ENCODE measurements at places on chromosomes 2 and 18. TPM values are rescaled to one million over a fixed set of nuclear protein-coding genes. Genes with fewer than 3 reads are reported as not detected.
A peak's percentile ranks its signal among the peaks of the same experiment; 100 is the strongest.

DNA sequence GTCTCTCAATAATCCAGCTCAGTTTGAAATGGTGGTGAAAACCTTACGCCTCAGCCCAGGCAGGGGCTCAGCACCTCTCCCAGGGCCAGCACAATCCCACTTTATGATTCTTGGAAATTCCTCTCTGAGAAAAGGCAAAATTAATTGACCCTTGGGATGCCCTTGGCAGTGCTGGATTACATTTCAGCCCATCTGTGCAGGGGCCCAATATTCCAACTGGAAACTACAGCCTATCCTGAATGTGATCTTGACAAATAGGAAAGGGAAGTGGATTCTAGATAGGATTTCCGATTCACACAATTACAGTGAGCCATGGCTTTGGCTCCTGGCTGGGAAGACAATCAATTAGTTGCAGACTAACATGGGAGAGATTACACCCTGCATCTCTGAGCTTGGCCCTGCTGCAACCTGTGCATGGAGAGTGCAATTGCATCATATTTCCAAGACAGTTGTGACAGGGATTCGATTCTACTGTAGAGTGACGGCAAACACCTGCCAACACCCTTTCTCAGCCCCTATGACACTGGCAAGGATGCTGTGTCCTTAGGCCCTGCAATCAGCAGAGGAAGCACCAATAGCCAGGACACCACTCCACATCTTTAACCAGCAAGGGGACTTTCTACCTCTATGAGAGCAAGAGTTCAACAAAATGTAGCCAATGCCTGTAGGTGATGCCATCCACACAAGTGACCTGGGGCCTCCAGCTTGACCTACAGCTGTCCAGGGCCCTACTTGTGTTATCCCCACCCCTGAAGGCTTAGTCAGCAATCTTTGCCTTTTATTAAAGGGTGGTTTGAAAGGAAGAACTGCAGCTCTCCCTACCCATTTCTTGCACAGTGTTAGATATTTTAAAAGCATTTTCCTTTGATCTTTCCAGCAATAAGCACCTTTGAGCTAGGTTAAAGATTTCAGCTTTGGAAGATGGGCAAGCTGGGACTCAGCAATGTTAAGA lies 187.2 kb upstream of the HS6ST1 start:
- peak; percentile 88 for ATAC-seq

- ATAC-seq, result no peak
These were observed 435.7 kb downstream of the ZEB2 start for GRCh38 chr2:144084114-144084661.

- no peak for ATAC-seq
These were observed 20.9 kb downstream of the GKN2 start for GRCh38 chr2:68931799-68932198.

DNA sequence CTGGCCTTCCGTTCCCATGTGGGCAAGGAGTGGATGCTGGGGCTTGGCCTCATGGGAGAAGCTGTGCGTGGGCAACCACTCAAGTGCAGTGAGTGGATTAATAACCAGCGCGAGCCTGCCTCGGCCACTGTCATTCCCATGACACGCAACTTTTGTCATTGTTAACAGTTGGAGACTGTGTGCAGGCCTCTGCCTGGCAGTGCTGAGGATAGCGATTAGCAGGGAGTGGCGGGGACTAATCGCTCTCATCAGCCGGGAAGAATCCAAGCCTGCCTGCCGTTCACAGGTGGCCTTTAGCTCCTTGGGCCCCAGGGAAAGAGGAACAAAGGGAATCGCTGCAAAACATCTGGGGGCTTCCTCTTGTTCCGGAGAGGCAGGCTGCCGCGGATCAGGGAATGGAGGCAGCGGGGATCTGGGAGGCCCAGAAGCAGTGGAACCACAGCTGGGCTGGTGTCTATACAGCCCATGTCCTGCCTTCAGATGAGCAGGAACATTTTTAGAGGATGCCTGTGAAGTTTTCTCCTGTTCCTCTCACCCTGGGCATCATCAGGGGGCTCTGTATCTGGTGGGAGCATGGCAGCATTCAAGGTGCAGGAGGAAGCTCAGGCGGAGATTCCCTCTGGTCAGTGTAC lies 53.8 kb downstream of the CTIF start:
- ATAC-seq, result peak; percentile 96

The PRLH gene
- total RNA-seq, result not detected

- peak; percentile 37 for ATAC-seq
These were observed 76.3 kb downstream of the DDX1 start for GRCh38 chr2:15667809-15668556.

The UGT1A9 gene
- 0.27 TPM for total RNA-seq

DNA sequence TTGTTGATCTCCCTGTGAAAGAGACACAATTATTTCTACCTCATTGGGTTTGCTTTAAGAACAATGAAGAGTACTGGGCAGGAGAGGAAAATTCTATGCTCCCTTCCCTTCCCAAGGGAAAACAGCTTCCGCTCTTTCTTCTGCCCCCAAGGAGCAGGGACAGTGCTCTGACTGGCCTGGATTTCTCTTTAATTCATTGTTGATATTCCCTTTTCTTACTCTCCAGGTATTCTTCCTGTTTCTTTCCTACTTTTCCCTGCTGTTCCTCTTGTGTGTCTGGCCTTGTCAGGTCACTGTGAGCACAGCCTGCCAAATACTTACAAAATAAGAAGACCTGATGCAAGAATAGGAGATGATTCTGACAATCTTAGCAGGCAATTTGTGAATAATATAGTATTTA lies 49.6 kb upstream of the SPAG16 start:
- peak; percentile 52 for ATAC-seq

DNA sequence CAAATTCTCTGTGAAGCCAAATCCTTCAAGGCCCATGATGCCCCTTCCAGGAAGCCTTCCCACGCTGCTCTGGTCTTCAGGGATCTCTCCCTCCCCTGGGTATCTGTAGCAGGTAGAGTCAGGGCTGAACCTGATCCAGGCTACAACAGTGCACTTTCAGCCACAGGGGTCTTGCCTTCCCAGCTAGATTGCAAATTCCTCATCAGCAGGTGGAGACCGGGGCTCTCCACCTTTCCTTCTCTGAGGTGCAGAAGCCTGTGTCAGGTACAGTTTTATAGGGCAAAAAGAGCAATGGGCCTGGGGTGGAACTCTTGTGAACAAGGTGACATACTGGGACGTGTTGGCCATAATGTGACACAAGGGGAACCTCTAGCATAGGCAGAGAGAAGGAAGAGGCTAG lies 312.9 kb downstream of the MYCN start:
- no peak for ATAC-seq

GRCh38 chr18:77495079-77495478 lies 245.4 kb downstream of the GALR1 start:
- no peak for ATAC-seq

DNA sequence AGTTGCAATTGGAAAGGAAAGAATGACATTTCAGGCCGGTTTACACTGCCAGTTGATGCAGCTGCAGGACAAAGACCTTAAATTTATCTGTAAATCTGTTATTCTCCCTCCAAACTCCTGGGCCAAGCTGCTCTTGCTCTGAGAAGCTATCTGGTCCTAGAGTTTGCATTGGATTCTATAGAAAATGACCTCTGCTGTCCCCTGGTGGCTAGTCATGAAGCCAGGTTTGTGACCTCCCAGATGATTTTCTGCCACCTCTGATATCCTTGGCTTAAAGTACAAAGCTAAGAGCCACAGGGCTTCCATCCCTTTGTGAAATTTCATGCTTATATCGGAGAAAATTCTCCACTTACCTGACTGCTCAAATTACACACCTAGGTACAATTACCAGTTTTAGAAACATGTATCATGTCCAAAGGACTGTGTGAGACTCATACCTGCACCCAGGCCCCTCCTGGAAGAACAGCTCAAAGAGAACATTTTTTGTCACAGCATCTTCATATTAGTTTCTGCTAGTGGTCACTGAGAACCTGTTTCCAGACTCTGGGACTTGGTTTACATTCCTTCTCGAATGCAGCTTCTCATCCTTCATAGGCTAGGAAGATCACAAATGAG lies 28.9 kb upstream of the IER3IP1 start:
- peak; percentile 61 for ATAC-seq

GRCh38 chr2:205633994-205634393 lies 48.3 kb upstream of the NRP2 start:
- ATAC-seq, result no peak

DNA sequence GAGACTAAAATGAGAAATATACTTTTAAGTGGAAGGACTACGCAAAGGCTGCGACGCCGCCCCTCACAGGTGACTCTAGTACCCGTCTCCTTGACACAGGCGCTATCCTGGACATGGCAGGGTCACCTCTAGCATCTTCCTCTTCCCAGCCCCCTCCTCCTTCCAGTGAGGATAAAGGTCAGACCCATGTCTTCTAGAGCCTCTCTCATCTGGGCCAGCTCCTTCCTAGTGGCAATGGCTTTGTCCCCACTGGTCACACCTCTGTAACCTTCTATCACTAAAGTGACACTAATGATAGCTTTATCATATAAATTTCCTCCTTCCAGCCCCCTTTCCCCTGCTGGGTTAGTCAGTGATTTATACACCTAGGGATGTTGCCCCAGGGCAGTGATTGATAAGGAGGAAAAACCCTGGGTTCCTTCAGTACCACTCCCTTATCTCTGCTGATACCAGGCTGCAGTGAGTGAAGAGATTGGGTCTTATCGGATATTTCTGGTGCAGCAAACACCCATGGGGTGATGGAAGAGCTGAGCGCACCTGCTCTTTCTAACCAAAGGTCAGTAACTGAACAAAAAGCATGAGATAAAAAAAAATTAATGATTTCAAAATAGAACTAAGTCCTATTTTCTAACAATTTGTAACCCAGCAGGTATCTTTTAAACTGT lies 62.0 kb upstream of the FZD5 start:
- no peak for ATAC-seq

GRCh38 chr2:232888099-232888836 lies 18.2 kb downstream of the SNORC start:
- ATAC-seq, result no peak

- ATAC-seq, result no peak
These were observed 99.4 kb upstream of the TEX51 start for GRCh38 chr2:126799301-126799700.

The FAM237A gene
- total RNA-seq, result 10.3 TPM

The CNGA3 gene
- total RNA-seq, result 4.9 TPM

- ATAC-seq, result no peak
These were observed 42.0 kb downstream of the WDR33 start for GRCh38 chr2:127768775-127769479.

DNA sequence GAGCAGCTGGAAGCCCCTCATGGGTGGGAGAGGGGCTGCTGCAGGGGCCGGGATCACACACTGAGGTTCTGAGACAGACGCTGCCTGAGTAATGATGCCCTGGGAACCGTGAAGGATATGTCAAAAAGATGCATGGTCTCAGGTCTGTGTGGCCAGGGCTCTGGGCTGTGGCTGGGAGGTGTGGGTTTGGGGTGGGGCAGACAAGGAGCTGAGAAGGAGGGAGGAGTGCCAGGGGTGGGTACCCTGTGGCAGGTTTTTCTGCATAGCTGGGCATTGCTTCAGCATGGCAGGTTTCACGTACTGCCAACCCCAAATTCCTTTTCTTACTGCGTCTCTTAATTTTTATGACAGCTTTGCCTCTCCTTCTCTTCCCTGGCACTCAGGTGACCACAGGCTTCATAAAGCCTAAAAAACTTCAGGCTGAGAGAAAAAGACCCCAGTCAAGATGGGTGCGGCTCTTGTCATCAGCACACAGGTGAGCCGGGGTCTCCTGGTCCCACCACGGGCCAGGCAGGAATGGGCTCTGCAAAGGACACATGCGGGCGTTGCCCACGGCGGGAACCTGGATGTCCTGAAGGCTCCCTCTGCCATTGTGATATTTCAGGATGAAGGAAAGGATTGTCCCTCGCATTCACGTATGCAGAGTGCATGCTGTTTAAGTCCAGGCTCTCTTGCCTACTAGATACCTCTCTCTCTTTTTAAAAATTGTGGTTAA lies 18.0 kb downstream of the MALL start:
- no peak for ATAC-seq

GRCh38 chr2:218024871-218025270 lies 22.1 kb upstream of the TNS1 start:
- no peak for ATAC-seq

DNA sequence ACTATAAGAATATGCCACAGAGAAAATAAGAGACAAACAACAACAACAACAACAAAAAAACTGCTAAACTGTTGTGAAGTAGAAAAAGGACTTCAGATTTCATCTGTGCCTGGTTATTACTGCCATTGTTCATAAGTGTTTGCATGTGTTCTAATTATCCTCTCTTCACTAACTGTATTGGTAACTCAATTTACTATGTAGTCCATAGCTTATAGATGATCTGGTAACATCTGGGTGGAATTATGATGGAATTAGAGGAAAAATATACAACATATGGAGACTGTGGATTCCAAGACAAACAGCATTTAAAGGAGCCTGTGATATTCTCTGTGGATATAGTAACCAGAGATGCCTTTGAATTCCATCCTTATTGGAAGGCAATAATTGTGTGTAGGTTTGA lies 1891.5 kb upstream of the PIK3C3 start:
- no peak for ATAC-seq

DNA sequence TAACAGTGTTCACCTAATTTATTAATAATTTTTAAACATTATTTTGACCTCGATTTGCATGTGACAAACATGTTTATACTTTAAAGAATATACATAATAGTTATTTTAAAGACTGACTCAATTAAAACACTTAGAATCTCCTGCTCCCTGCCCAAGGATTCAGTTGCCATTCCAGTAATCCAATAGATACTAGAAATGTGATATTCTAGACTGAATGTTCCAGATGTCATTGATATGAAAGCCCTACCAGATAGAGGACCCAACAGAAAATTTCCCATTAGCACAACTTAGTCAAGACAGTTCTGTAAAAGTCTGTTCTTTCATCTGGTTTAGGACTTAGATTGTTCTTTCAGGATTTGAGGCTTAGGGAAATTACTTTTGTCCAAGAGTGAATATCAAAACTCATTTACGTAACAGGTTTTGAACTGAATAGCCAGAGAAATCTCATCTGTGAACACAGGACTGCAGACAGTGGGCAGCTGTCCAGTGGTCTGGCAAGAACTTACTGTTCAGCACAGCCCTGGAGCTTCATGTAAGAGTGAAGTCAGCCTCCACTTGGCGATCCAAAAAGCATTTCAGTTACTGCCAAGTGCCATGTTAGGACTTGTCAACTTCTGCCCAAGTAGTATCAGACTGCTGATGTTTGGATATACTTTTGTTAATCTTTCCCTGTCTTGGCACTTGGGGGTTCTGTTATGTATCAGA lies 77.5 kb downstream of the OSBPL6 start:
- ATAC-seq, result peak; percentile 13

DNA sequence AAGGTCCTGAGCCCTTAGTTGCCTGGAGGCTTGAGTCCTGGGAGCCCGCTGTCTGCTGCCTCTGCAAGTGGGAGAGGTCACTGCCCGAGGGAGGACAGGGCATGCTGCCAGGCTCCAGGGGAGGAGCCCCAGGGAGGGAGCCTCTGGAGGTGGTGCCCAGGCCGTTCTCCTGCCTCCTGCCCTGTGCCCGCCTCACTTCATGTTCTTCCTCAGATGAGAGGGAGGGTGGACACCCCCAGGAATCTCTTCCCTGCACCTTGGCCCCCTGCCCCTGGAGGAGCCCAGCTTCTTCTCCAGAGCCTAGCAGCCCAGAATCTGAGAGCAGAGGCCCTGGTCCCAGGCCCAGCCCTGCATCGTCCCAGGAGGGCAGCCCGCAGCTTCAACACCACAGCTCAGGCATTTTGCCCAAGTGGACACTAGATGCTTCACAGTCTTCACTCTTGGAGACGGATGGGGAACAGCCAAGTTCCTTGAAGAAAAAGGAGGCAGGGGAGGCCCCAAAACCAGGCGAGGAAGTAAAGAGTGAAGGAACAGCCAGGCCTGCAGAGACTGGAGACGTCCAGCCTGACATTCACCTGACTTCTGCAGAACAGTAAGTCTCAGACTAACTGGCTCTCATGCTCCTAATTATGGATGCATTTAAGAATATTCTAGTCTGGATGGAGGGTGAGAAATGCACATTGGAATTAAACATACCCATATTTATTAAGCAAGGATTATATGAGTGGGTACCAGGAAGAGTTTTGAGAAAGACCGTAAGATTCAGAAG lies 12.1 kb downstream of the PSD4 start:
- no peak for ATAC-seq

Data from motor neuron (in vitro differentiated cells).